ENCODE measurements at places on chromosomes 3 and 15.

DNA sequence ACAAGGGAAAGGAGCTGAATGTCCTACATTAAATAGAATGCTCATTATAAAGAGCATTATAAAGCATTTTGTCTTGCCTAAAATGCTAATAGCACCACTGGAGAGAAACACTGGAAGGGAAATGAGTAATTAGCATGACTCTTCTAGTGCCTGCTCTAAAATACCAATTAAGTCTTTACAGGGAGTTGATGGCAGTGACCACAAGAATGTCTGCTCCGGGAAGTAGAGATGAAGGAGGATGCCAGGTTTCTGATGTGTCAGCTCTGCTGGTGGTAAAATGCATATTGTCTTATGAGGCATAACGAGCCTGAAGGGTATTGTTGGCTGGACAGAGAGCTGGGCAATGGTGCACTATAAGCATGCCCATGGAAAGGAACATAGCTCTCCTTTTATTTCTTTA, 49.5 kb downstream of the MYLK start:
- H3K27ac ChIP-seq = no peak overlapping the region
- peaks cover 1% of the 10 kb centered on the region for H3K36me3 ChIP-seq
- no peak for DNase-seq
- no peak overlapping the region for H3K4me3 ChIP-seq

GRCh38 chr15:77417602-77418001, 2.3 kb downstream of the PEAK1 start:
- H3K27ac ChIP-seq = no peak overlapping the region
- no peaks in the 10 kb centered on the region for H3K27me3 ChIP-seq
- H3K4me3 ChIP-seq = peak overlapping the region; percentile 96
- peaks cover 3% of the 10 kb centered on the region for H3K36me3 ChIP-seq

GRCh38 chr3:147398813-147399534, 7.4 kb downstream of the ZIC4 start:
- H3K4me1 ChIP-seq = peaks cover 2% of the 10 kb centered on the region
- peaks cover 3% of the 10 kb centered on the region for H3K36me3 ChIP-seq
- H3K27ac ChIP-seq = no peak overlapping the region
- DNase-seq = no peak
- peaks cover 78% of the 10 kb centered on the region for H3K27me3 ChIP-seq
- H3K4me3 ChIP-seq = no peak overlapping the region

- H3K27me3 ChIP-seq = no peaks in the 10 kb centered on the region
- no peaks in the 10 kb centered on the region for H3K36me3 ChIP-seq
- H3K27ac ChIP-seq = no peak overlapping the region
Observed at GRCh38 chr3:78041486-78041885, 1001.6 kb downstream of the ROBO2 start.

- H3K36me3 ChIP-seq = no peaks in the 10 kb centered on the region
- no peak for DNase-seq
- no peaks in the 10 kb centered on the region for H3K27me3 ChIP-seq
Observed at GRCh38 chr3:13493867-13494441, 13.8 kb downstream of the HDAC11 start.

DNA sequence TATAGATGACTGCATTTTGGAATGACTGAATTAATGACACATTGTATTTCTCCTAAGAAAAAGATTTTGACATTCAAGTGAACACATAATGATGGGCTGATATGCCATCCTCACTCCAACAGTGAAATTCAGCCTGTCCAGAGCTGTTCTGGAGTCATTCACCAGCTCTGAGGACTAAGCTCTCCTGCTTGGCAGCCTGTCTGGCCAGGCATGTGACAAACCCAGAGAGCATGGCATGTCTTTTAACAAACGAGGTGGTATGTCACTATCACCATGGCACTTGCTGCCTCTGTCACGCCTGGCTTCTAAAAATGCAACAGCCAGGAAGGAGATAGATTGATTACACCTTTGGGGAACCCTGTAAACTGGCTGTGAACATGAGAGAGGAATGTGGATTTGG, 1.4 kb downstream of the ACTC1 start:
- H3K27ac ChIP-seq = no peak overlapping the region
- peaks cover 63% of the 10 kb centered on the region for H3K27me3 ChIP-seq
- no peak for DNase-seq
- H3K36me3 ChIP-seq = no peaks in the 10 kb centered on the region
- no peaks in the 10 kb centered on the region for H3K4me1 ChIP-seq

GRCh38 chr3:105527949-105528348, 161.2 kb downstream of the ALCAM start:
- H3K36me3 ChIP-seq = peaks cover 9% of the 10 kb centered on the region
- H3K27ac ChIP-seq = no peak overlapping the region
- H3K4me3 ChIP-seq = no peak overlapping the region
- DNase-seq = no peak
- peaks cover 10% of the 10 kb centered on the region for H3K4me1 ChIP-seq

GRCh38 chr15:40563426-40563825, 1.4 kb downstream of the CCDC32 start:
- peaks cover 57% of the 10 kb centered on the region for H3K4me1 ChIP-seq
- H3K4me3 ChIP-seq = peak overlapping the region; percentile 93
- no peak overlapping the region for H3K27ac ChIP-seq
- H3K36me3 ChIP-seq = peaks cover 22% of the 10 kb centered on the region

DNA sequence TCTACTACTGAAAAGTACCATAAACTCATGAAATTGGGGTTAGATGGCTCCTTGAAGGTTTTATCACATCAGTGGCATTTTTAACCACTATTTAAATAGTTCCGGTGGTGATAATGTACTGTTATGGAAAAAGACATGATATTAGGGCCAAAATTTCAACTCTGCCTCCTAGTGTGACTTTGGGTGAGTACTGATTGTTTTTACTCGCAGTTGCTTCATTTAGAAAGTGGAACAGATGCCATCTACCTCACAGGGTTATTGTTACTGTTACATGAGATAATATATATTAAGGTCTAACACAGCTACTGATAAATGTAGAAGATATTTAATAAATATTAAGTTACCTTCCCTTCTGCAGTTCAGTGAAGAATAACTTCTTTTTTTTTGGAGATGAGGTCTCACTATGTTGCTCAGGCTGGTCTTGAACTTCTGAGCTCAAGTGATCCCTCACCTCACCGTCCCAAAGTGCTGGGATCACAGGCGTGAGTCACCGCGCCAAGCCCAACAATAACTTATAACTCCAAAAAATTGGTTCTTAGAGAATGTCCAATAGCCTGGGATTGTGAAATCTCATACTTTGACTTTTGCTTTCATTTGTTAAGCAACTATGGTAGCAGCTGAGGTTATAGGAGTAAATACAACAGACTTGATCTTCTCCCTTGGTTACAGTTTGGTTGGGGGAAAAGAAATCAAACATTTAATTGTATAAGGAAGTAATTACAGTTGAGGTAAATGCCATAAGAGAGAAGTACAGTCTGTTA, 48.3 kb downstream of the MEF2A start:
- no peaks in the 10 kb centered on the region for H3K27me3 ChIP-seq
- no peak overlapping the region for H3K27ac ChIP-seq
- DNase-seq = no peak
- peaks cover 6% of the 10 kb centered on the region for H3K36me3 ChIP-seq

GRCh38 chr3:122331886-122332285, 6.8 kb downstream of the CSTA start:
- peaks cover 4% of the 10 kb centered on the region for H3K4me1 ChIP-seq
- peak overlapping the region; percentile 10 for H3K27ac ChIP-seq
- no peaks in the 10 kb centered on the region for H3K36me3 ChIP-seq
- H3K27me3 ChIP-seq = peaks cover 7% of the 10 kb centered on the region
- H3K4me3 ChIP-seq = no peak overlapping the region
- no peak for DNase-seq

GRCh38 chr3:20984594-20985205, 766.3 kb downstream of the ZNF385D start:
- no peaks in the 10 kb centered on the region for H3K27me3 ChIP-seq
- no peaks in the 10 kb centered on the region for H3K4me1 ChIP-seq
- no peak overlapping the region for H3K4me3 ChIP-seq
- H3K27ac ChIP-seq = no peak overlapping the region
- DNase-seq = no peak

DNA sequence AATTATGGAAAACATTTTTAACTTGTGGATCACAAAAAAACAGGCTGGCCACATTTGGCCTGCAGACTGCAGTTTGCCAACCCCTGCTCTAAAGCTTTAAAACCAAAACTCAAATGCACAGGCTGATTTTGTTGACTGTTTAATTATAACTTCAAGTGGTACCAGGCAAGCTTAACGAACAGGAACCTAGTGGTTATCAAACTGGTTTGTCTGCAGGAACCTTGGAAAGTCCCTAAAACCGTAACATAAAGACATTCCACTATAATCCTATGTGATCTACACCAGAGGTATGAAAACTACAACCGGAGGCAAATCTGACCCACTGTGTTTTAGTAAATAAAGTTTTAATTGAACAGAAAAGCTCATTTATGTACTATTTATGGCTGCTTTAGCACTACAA, 52.4 kb downstream of the TBL1XR1 start:
- H3K4me3 ChIP-seq = peak overlapping the region; percentile 41
- H3K27ac ChIP-seq = peak overlapping the region; percentile 71
- H3K36me3 ChIP-seq = peaks cover 5% of the 10 kb centered on the region
- peaks cover 80% of the 10 kb centered on the region for H3K4me1 ChIP-seq

DNA sequence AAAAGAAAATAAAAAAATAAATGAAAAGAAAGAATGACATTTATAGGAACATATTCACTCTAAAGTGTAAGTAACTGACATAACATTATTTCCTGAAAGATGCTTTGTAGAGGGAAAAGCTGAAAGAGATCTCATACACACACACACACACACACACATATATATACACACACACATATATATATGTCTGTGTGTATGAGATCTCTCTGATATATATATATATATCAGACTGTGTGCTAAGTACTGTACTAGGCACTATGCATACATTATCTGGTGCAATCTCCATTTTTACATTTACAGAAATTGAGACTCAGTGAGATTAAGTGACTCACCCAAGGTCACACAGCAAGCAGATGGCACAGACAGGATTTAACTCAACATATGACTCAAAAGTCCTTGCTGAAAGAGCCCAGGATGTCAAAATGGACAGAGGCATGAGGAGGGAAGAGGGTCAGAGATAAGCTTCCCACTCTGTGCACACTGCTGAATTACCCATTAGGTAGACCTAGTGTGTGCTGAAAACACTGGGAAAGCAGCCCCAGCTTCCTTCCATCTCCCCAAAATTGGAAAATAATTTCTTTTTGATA, 15.0 kb downstream of the BHLHE40 start:
- peak overlapping the region; percentile 81 for H3K27ac ChIP-seq
- H3K4me1 ChIP-seq = peaks cover 46% of the 10 kb centered on the region
- no peaks in the 10 kb centered on the region for H3K27me3 ChIP-seq
- H3K36me3 ChIP-seq = no peaks in the 10 kb centered on the region

- H3K27me3 ChIP-seq = no peaks in the 10 kb centered on the region
- H3K4me1 ChIP-seq = no peaks in the 10 kb centered on the region
- H3K27ac ChIP-seq = no peak overlapping the region
- H3K36me3 ChIP-seq = peaks cover 80% of the 10 kb centered on the region
- no peak for DNase-seq
Observed at GRCh38 chr15:89303986-89304385, 30.6 kb downstream of the POLG start.

DNA sequence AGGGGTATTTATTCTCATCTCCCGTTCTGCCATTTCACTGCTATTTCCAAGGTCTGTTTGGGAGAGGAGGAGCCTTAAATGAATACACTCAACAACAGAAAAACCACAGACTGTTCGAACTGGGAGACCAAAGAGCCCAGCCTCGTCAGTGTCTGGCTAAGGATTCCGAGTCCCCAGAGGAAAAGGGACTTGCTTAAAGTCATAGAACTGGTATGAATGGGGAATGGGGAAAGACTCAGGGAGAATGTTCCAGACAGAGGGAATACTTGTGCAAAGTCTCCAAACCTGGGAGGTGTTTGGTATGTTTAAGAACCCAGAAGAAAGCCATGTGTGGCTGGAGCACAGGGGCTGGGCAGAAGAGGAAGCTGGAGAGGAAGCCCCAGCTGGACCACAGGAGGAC, 46.9 kb downstream of the FAM43A start:
- no peak overlapping the region for H3K4me3 ChIP-seq
- H3K27ac ChIP-seq = no peak overlapping the region
- H3K27me3 ChIP-seq = peaks cover 14% of the 10 kb centered on the region
- no peak for DNase-seq

GRCh38 chr15:62403164-62403809, 238.2 kb upstream of the C2CD4B start:
- no peak overlapping the region for H3K4me3 ChIP-seq
- no peak overlapping the region for H3K27ac ChIP-seq
- H3K4me1 ChIP-seq = no peaks in the 10 kb centered on the region
- no peak for DNase-seq

- H3K27ac ChIP-seq = no peak overlapping the region
- peaks cover 10% of the 10 kb centered on the region for H3K27me3 ChIP-seq
- no peak overlapping the region for H3K4me3 ChIP-seq
- H3K4me1 ChIP-seq = no peaks in the 10 kb centered on the region
Observed at GRCh38 chr3:179949412-179949811, 87.3 kb downstream of the PEX5L start.

- H3K36me3 ChIP-seq = peaks cover 6% of the 10 kb centered on the region
- DNase-seq = no peak
- H3K4me3 ChIP-seq = no peak overlapping the region
- H3K4me1 ChIP-seq = peaks cover 20% of the 10 kb centered on the region
- no peak overlapping the region for H3K27ac ChIP-seq
Observed at GRCh38 chr3:100030346-100030745, 84.0 kb downstream of the FILIP1L start.

DNA sequence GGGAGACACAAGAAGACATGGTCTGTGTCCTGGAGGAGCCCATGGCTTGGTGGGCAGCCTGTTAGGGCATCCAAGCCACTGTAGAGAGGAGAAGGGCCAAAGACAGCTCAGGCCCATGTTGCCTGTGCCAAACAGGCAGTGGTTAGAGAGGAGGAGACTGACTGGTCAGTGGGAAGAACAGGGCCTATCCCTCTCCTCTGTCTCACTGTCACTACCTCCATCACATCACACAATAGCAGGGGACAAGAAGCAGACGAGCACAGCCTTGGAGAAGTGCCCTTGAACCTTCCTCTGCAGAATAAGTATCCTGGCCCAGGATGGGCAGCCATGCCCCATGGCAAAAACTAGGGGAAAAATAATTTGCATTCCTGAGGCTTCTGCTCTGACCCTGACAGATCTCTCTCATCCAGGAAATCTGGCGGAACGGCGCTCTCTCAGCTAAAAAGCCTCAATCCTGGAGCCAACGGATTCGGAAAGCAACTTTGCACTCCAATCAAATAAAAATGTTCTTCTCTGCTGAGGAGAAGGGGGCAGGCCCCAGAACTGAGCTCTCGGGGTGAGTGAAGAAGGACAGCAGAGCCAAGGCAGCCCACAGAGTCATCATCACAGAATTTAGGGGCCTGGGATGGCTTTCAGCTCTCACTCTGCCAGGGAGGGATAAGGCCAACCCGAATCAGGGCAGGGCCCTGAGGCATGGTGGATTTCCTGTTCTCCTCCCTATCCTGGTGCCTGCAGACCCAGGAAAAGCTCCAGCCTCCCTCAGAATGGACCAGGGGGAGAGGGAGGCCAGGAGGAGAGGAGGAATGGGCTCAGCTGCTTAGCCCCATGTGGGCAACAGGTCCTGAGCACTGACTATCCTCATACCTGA, 1.6 kb downstream of the SHF start:
- DNase-seq = no peak
- peaks cover 6% of the 10 kb centered on the region for H3K27me3 ChIP-seq
- peaks cover 30% of the 10 kb centered on the region for H3K4me1 ChIP-seq
- H3K27ac ChIP-seq = peak overlapping the region; percentile 66
- no peaks in the 10 kb centered on the region for H3K36me3 ChIP-seq

Measured in activated naive CD8-positive, alpha-beta T cell treated with anti-CD3 and anti-CD28 coated beads, Interleukin-2, amount 50 U/mL, for 24 hours (primary cell).